ENCODE measurements at places on chromosomes 6 and 20.

- DNase-seq: no peak
- no peaks in the 10 kb centered on the region for H3K27me3 ChIP-seq
- H3K4me1 ChIP-seq: no peaks in the 10 kb centered on the region
- no peak overlapping the region for H3K4me3 ChIP-seq
- H3K27ac ChIP-seq: no peak overlapping the region
Observed at GRCh38 chr6:11315743-11316437, 83.4 kb upstream of the NEDD9 start.

- no peak for DNase-seq
- H3K27me3 ChIP-seq: no peaks in the 10 kb centered on the region
- no peak overlapping the region for H3K4me3 ChIP-seq
- H3K36me3 ChIP-seq: no peaks in the 10 kb centered on the region
- no peak overlapping the region for H3K27ac ChIP-seq
Observed at GRCh38 chr6:15309611-15310283, 63.9 kb downstream of the JARID2 start.

DNA sequence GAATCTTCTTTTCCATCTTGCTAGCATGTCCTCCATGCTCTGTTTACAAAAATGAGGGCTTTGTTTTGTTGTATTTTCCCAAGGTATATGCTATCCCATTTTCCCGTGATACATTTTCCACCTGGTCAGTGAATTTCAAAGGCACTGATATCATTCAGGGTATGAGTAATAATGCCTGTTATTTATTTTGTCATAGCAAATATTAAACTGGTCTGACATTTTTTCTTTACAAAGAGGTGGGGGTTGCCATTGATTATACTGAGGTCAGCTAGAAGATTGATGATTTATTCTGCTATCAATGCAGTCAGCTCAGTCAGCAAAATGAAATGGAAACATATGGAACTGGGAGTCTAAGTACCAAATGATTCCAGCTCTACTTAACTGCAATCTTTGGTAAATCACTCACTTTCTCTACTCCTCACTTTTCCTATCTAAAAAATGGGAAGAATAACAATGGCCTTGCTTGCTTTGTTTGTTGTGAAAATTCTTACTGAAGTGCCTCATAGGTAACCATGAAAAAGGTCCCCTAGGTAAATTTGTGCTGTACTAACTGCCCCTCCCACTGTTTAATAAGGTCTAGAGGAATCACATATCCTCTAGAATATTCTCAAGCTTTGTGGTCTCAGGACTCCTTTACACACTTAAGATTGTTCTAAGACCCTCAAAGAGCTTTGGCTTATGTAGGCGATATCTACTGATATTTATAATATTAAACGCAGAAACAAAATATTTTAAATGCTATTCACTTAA is 64.0 kb downstream of the ARHGAP18 start:
- H3K27ac ChIP-seq: no peak overlapping the region
- no peak for DNase-seq
- H3K4me3 ChIP-seq: no peak overlapping the region
- no peaks in the 10 kb centered on the region for H3K36me3 ChIP-seq

DNA sequence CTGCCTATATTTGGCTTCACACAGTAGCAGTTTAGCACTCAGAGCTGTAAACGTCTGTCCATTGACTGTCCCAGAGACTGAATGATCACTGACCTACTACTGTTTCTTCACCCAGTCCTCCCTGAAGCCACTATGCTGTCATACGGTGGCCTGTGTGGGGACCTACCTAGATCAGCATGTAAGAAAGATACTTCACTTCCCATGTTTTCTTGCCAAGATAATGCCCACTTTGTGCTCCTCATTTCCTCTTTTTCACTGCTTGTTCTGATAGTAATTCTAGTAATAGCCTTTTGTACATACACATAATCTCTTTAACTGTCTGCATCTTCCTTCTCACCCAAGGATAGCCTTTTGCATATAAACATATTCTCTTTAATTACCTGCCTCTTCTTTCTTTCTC is 109.9 kb upstream of the TIAM2 start:
- H3K4me1 ChIP-seq: no peaks in the 10 kb centered on the region
- no peak for DNase-seq
- no peak overlapping the region for H3K4me3 ChIP-seq
- H3K27ac ChIP-seq: no peak overlapping the region

GRCh38 chr6:30759575-30760239 is 15.4 kb upstream of the IER3 start:
- H3K27ac ChIP-seq: no peak overlapping the region
- no peaks in the 10 kb centered on the region for H3K36me3 ChIP-seq
- no peaks in the 10 kb centered on the region for H3K27me3 ChIP-seq
- DNase-seq: no peak
- peaks cover 4% of the 10 kb centered on the region for H3K4me1 ChIP-seq

DNA sequence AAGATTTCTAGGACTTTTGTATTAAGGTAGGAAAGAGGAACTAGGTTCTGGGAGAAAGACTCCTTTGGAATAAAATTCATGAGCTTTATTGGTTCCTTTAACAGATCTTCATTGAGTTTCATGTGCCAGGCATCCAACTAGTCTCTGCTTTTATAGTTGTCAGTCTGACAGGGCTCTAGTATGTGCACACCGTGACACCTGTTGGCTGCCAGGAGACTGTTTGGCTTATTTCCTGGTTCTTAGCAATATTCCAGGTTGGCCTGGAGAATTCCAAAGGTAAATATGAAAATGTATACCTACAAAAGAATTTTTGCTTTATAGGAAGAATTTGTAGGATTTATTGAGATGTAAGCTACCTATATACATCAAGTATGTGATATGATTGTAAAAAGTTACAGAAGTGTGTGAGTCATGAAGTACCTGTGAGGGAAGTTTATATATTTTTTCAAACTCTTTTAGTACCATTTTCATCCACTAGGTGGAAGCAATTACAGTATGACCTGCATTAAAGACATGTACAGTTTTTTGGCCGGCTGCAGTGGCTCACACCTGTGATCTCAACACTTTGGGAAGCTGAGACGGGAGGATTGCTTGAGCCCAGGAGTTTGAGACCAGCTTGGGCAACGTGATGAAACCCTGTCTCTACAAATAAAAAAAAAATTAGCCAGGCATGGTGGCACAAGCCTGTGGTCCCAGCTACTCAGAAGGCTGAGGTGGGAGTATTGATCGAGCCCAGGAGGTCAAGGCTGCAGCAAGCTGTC is 35.2 kb downstream of the NDUFAF5 start:
- H3K4me3 ChIP-seq: no peak overlapping the region
- H3K36me3 ChIP-seq: peaks cover 3% of the 10 kb centered on the region
- no peak for DNase-seq
- H3K27me3 ChIP-seq: no peaks in the 10 kb centered on the region
- H3K4me1 ChIP-seq: no peaks in the 10 kb centered on the region

- H3K4me3 ChIP-seq: no peak overlapping the region
- no peaks in the 10 kb centered on the region for H3K27me3 ChIP-seq
- H3K4me1 ChIP-seq: no peaks in the 10 kb centered on the region
- no peak overlapping the region for H3K27ac ChIP-seq
- no peak for DNase-seq
Observed at GRCh38 chr20:9363673-9364072, 150.7 kb upstream of the LAMP5 start.

DNA sequence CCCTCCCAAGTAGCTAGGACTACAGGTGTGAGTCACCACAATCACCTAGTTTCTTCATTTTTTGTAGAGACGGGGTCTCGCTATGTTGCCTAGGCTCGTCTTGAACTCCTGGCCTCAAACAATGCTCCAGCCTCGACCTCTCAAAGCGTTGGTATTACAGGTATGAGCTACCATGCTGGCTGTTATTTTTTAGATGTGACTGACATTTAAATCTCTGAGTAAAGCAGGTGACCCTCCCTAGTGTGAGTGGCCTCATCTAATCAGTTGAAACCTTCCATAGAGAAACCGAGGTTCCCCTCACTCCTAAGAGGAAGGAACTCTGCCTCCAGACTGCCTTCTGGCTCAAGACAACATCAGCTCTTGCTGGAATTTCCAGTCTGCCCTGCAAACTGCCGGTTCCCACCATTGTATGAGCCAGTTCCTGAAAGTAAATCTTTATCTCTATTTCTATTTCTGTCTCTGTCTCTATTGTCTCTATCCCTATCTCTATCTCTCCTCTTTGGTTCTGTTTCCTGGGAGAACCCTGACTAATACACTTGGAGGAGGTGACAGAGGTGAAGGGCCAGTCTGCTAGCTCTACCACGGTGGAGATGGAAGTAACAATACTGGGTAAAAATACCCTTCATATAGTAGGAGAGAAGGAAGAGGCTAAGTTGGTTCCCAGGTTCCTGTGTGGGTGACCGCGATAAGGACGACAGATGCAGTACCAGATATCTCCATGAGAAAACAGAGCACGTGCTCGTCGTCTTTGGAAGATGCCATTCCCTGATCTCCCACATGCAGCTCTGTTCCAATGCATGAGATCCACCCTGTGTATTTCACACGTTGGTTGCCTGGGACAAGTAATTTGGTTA is 81.0 kb downstream of the MYB start:
- no peak overlapping the region for H3K4me3 ChIP-seq
- H3K27me3 ChIP-seq: no peaks in the 10 kb centered on the region
- no peak for DNase-seq
- no peak overlapping the region for H3K27ac ChIP-seq
- H3K4me1 ChIP-seq: peaks cover 6% of the 10 kb centered on the region
- H3K36me3 ChIP-seq: no peaks in the 10 kb centered on the region

GRCh38 chr6:53458105-53458866 is 86.6 kb downstream of the GCLC start:
- H3K36me3 ChIP-seq: no peaks in the 10 kb centered on the region
- no peak overlapping the region for H3K27ac ChIP-seq
- H3K27me3 ChIP-seq: no peaks in the 10 kb centered on the region
- no peak overlapping the region for H3K4me3 ChIP-seq
- H3K4me1 ChIP-seq: no peaks in the 10 kb centered on the region

DNA sequence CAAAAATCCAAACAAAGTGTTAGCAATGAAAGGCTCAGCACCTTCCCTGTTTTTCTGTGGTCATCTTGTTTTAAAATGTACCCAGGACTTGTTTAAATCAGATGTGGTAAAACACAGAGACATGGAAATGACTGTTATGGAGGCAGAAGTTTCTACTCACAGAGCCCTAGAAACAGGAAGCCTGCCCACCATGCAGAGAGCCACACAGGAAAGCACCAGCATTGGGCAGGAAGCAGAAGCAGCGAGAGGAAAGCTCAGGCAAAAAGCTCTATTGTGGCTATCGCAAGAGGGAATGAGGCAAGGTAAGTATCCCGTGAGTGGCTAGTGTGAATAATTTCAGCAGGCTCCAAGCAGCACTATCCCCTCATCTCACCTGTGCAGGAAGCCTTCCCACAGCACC is 42.8 kb downstream of the GPR6 start:
- no peak overlapping the region for H3K4me3 ChIP-seq
- no peaks in the 10 kb centered on the region for H3K36me3 ChIP-seq
- DNase-seq: no peak
- no peaks in the 10 kb centered on the region for H3K4me1 ChIP-seq
- H3K27me3 ChIP-seq: no peaks in the 10 kb centered on the region

DNA sequence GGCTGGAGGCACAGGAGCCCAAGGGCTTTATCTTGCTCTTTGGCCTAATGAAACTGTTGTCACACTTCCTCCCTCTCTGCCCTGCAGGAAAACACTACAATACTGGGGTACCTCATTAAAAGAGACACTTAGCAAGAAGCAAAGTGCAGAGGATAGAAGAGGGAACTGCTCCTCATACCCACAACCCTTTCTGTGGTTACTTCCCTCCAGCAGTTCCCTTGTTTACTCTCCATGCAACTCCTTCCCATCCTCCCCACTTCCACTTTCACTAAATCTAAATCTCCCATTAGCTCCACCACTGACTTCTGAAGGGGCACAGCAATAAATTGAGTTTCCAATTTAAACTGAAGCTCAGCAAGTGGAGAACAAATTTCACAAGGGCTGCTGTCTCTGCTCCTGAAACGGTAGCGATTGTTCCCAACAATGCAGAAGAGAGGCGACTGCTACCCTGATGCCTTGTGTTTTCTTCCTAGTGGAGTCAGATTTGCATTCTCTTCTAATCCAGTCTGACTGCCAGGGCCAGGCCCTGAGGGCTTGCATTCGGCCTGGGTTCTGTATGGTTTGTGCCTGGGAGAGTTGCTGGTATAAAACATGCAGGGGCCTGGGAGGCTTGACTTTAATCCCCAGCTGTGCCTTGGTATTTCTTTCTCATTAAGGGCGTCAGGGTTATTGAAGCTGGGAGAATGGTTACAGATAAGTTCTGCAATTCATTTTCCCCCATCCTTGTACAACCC is 454.7 kb downstream of the TFAP2B start:
- no peaks in the 10 kb centered on the region for H3K27me3 ChIP-seq
- H3K27ac ChIP-seq: no peak overlapping the region
- DNase-seq: no peak
- no peaks in the 10 kb centered on the region for H3K4me1 ChIP-seq

DNA sequence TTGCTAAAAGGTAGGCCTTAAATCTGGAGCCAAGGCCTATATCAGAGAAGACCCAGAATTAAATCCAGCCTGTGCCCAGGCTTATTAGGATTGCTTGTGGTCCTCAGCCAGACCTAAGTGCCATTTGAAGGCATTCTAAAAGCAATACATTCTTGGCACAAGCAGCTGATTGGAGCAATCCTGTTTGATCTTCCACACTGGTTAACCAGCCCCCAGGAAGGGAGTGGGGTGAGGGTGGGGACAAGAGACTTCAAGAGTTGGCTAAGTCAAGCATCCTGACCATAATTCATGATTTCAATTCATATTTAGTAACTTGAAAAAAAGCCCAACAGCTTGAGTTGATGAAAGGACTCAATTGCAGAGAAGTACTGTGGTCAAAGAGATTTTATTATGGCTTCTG is 128.9 kb downstream of the KIF13A start:
- no peak for DNase-seq
- no peaks in the 10 kb centered on the region for H3K27me3 ChIP-seq
- H3K4me1 ChIP-seq: no peaks in the 10 kb centered on the region
- H3K36me3 ChIP-seq: no peaks in the 10 kb centered on the region

DNA sequence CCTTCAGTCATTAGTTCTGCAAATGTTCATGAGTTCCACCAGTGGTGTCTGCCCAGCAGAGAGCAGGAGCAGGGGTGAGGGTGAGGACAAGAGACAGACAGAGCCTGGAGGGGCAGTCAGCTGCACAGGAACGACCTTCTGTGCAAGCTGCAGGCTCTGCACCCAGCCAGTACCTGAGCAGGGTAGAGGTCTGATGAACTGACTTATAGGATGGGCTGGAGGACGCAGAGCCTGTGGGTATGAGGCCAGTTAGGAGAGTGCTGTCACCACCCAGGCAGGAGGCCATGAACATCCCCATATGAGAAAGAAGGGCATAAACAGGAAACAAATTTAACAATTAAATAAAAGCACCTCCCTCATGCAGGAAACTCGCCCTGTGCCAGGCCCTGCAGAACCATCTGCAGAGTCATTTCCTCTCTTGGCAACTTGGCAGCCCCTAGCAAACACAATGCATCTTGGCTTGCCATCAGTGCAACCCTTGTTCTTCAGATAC is 17.9 kb downstream of the C6orf15 start:
- no peak overlapping the region for H3K27ac ChIP-seq
- H3K27me3 ChIP-seq: no peaks in the 10 kb centered on the region
- no peaks in the 10 kb centered on the region for H3K36me3 ChIP-seq
- no peak overlapping the region for H3K4me3 ChIP-seq
- no peak for DNase-seq

GRCh38 chr20:62089393-62089792 is 23.7 kb upstream of the TAF4 start:
- no peaks in the 10 kb centered on the region for H3K27me3 ChIP-seq
- H3K4me1 ChIP-seq: no peaks in the 10 kb centered on the region
- H3K36me3 ChIP-seq: no peaks in the 10 kb centered on the region
- no peak overlapping the region for H3K4me3 ChIP-seq

- H3K36me3 ChIP-seq: no peaks in the 10 kb centered on the region
- no peaks in the 10 kb centered on the region for H3K4me1 ChIP-seq
- no peaks in the 10 kb centered on the region for H3K27me3 ChIP-seq
- DNase-seq: no peak
Observed at GRCh38 chr6:147078602-147079001, 125.6 kb upstream of the STXBP5 start.

GRCh38 chr6:113879186-113880096 is 22.3 kb downstream of the MARCKS start:
- H3K4me3 ChIP-seq: no peak overlapping the region
- H3K27ac ChIP-seq: no peak overlapping the region
- H3K4me1 ChIP-seq: no peaks in the 10 kb centered on the region
- no peaks in the 10 kb centered on the region for H3K27me3 ChIP-seq
- DNase-seq: no peak
